ENCODE measurements at places on chromosomes 1 and 21.

- DNase-seq = no peak
Measured at GRCh38 chr1:96075704-96076455, 645.7 kb upstream of the PTBP2 start.

DNA sequence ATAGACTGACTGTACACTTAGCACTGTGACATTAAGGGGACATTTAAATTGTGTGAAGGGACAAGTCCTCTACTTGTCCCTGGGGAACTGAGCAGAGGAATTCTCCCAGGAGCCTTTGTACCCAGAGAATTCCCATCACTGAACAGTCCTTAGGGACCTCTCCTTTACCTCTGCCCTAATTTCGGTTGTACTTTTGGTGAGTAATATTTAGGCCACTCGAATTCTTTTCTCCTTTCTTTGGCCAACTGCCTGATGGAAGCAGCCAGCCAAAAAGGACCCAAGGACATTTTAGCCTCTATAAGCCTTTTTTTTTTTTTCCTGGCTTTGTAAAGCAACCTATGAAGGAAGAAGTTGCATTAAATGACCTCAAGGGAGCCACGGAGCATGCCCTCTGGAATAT is 71.5 kb downstream of the NR5A2 start:
- no peak for DNase-seq

DNA sequence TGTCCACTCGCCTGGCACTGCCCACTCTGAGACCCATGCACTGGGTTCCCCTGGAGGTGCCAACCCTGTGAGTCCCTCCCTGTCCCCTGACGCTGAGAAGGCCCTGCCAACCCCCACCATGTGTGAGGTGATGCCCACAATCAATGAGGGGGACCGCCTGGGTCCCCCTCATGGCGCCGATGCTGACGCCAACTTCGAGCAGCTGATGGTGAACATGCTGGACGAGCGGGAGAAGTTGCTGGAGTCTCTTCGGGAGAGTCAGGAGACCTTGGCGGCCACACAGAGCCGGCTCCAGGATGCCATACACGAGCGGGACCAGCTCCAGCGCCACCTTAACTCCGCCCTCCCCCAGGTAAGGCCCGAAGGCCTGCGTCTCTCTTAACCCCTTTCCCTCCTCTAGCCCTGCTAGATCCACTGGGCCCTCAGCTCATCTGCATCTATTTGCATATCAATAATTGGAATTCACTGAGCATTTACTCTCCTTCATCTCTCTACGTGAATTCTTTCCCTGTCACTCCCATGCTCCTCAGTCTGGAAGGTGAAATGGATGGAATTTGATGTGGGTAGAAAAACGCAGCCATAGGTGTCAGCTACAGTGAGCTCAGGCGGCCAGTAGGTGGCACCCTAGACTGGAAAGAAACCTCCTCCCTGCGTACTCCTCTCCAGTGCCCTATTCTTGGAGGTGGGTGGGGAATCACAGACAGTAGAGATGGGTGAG is 12.8 kb downstream of the PPFIA4 start:
- DNase-seq = peak; percentile 14

GRCh38 chr21:26473471-26473870 is 99.6 kb downstream of the CYYR1 start:
- no peak for DNase-seq

DNA sequence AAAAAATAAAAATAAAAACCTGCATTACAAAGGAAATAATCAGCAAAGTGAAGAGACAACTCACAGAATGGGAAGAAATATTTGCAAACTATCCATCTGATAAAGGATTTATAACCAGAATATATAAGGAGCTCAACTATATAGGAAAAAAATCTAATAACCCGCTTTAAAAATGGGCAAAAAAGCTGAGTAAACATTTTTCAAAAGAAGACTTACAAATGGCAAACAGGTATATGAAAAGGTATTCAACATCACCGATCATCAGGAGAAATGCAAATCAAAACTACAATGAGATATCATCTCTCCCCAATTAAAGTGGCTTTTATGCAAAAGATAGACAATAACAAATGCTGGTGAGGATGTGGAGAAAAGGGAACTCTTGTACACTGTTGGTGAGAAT is 3.8 kb upstream of the GNG5 start:
- no peak for DNase-seq

GRCh38 chr1:225963735-225964530 is 22.9 kb upstream of the LEFTY2 start:
- DNase-seq = no peak

GRCh38 chr21:46111857-46112724 is 14.2 kb downstream of the COL6A2 start:
- no peak for DNase-seq

- DNase-seq = no peak
Measured at GRCh38 chr1:235513495-235514366, 9.5 kb upstream of the B3GALNT2 start.

GRCh38 chr1:214022229-214022791 is 34.5 kb downstream of the PROX1 start:
- no peak for DNase-seq

GRCh38 chr1:64263335-64263734 is 59.9 kb downstream of the UBE2U start:
- DNase-seq = no peak

GRCh38 chr1:156480411-156481192 is 20.0 kb downstream of the MEF2D start:
- peak; percentile 71 for DNase-seq

DNA sequence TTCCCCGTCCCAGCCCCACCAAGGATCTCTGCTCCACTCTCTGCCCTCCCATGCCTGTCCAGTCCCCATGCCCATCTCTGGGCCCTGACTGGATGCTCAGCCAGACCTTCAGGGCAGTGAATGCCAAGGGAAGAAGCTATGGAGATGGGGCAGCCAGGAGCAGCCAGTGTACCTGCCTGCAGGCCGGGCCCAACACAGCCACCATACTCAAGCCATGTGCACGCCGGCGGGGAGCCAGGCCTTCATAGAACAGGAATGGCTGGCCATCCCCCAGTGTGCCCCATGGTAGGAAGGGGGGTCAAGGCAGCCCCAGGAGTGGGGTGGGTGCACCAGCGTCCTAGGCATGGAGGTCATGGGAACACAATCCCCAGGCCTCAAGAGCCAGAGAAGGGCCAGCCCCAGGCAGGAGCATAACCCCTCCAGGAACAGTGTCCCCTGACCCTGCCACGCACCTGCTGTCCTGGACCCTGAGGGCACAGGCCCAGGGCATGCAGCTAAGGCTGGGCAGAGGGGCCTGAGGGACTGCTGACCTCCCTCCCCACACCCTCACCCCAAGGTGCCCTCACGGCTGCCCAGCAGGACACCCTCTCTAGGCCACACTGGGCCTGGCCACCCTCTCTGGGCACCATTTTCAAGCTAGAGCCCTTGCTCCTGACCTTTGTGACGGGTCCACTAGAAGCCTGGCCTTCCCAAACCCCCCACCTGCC is 20.3 kb upstream of the ARF1 start:
- no peak for DNase-seq

DNA sequence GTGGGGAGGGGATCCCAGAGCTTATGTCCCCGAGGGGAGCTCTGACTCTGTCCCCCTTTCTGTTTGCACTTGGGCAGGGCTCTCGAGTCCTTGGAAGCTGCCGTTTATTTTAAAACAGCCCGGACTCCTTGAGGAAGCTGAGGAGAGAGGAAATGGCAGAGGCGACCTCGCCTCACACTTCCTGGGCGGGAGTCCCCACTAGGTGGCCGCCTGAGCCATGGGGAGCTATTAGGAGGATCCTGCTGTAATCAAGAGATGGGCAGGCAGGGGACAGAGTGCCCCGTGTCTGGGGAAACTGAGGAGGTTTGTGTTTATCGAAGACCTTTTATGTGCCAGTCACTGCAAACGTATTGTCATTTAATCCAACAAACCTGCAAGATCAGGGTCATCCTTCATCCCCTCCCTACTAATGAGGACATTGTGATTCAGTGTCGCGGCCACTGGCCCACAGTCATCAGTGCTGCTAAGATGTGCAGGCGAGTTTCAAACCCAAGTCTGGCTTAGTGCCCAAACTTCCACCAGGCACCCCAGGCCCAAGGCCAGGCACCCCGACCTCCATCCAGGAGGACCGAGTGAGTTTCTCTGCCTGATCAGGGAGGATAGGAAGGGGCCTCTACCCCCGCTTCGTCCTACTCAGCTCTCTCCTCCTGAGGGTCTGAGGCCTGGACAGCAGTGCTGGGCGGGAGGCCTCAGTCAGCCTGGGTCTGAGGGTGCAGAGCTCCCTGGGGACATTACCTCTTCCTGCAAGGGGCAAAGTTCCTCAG is 316.9 kb upstream of the VAMP3 start:
- DNase-seq = no peak

GRCh38 chr21:31744182-31744800 is 12.4 kb upstream of the SCAF4 start:
- DNase-seq = no peak

GRCh38 chr1:206479183-206480125 is 9.2 kb downstream of the IKBKE start:
- DNase-seq = peak; percentile 53

DNA sequence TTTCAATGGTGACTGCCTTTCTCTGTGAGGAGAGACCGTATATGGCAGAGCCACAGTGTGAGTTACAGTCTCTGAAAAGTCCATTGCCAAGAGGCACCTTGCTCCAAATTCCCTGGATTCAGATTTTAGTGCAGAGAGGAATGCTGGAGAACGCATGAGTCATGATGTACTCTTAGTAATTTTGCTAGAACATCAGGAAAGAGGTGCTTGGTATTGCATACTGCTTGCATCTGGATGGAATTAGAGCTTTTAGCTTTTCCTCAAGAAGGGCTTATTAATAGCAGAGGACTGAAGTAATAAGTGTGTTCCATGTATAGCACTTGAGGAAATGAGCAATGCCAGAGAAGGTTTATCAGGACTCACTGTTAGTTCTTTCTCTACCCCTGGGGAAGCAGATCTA is 40.5 kb upstream of the AKT3 start:
- DNase-seq = no peak

- no peak for DNase-seq
Measured at GRCh38 chr1:214377485-214377884, 96.5 kb downstream of the SMYD2 start.

DNA sequence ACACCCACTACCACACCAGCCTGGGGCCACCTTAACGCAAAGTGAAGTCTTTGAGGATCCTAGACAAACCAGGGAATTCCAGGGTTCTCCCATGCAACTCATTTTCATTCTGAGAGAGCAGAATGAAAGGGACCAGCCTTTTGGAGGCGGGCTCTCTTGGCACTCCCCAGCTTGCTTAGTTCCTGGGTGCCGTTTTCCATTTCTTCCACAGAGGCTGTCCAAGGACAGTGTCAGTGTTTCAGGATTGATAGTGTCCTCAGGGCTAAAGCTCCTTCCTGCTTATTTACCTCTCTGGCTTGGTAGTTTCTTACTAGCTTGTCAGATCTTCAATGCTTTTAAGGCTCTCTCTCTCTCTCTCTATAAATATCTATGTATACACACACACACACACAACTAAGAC is 30.1 kb upstream of the GNG4 start:
- no peak for DNase-seq

DNA sequence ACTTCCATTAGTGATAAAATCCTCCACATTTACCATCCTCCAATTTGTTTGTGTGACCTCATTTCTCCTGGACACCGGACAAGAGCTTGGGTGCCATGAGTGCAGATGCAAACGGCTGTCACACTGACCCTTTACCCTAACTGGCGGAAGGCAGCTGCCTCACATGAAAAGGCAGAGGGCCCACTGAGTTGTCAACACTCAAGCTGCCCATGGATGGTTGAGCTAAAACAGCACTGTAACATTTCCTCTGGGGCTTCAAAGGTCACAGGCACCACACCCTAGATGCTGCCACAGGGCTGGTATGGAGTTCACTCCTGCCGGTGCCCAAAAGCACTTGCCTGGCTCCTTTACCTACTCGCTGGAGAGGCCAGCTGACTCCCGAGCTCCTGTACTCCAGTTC is 653.4 kb downstream of the KCNT2 start:
- DNase-seq = no peak

- DNase-seq = no peak
Measured at GRCh38 chr1:170806961-170807360, 128.4 kb upstream of the MROH9 start.

DNA sequence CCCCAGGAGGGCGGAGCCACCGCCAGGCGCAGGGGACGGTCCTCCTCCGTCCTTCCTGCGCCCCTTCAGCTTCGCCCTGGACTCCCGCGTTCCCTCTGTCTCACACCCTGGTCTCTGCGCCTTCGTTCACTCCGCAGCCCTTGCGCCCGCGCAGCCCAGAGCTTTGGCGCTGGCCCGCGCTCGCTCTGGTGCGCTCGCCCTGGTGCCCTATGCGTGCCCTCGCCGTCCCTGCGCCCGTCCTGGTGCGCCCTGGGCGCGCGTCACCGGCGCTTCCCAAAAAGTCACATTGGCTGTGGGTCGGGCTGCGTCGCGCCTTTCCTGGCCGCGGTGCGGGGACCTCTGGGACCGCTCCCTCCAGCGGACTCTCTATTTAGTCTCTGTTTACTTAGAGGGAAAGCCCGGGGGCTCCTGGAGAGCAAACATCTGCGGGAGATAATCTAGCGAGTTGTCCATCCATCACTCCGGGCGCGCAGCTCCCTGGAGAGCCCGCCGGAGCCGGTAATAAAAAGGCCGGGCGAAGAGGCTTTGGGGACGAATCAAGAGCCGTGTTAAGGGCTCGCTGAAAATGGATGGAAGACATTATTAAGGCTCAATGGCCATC is 178.6 kb downstream of the PRDM16 start:
- no peak for DNase-seq

GRCh38 chr1:157975228-157975950 is 18.1 kb upstream of the KIRREL1 start:
- DNase-seq = no peak

- no peak for DNase-seq
Measured at GRCh38 chr1:65114322-65114721, 33.7 kb upstream of the AK4 start.

- no peak for DNase-seq
Measured at GRCh38 chr21:40054403-40054802, 187.2 kb downstream of the PCP4 start.

GRCh38 chr1:22177354-22178003 is 34.6 kb upstream of the WNT4 start:
- DNase-seq = no peak

GRCh38 chr1:82593561-82593960 is 792.8 kb downstream of the ADGRL2 start:
- no peak for DNase-seq

DNA sequence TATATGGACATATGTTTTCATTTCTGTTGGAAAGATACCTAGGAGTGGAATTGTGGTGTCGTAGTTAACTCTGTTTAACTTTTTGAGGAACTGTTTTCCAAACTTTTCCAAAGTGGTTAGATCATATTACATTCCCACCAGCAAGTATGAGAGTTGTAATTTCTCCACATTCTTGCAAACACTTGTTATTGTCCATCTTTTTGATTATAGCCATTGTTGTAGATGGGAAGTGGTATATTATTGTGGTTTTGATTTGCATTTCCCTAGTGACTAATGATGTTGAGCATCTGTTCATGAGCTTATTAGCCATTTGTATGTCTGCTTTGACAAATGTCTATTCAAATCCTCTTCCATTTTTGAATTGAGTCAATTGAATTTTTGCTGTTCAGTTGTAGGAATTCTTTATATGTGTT is 19.8 kb downstream of the CAMTA1 start:
- DNase-seq = no peak

DNA sequence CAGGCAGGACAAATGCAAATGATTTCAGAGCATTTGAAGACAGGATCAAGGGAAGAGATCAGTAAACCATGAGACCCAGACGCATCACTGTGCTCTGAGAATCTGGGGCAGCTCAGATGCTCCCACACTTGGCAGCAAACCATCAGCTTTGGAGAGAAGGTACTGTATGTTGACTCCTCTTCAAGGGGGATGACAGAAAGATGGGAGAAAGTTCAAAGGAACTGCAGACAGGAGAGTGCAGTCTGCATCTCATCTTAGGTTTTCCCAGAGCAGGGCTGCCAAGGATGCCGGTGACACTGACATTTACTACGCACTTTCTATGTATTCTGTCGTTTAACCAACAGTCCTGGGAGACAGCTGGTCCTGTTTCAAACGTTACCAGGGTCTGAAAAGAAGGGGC is 35.8 kb downstream of the OLFML2B start:
- DNase-seq = no peak

Measured in activated CD4-positive, CD25-positive, alpha-beta regulatory T cell (primary cell).